ENCODE measurements at places on chromosomes 2 and 18.
A peak's percentile ranks its signal among the peaks of the same experiment; 100 is the strongest.

DNA sequence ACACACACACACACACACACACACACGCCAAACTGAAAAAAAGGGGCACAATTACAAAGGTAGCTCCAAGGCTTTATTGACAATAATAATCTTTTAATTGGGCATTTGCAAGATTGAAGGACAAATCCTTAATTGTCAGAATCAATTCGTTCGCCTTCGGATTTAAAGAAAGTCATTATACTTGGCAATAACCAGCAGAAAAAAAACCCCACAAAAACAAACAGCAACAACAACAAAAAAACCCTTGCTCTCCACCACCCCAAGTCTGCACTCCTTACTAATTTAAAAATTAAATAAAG lies 1.8 kb upstream of the HOXD8 start:
- peak overlapping the region; percentile 95 for H3K4me3 ChIP-seq
- H3K4me1 ChIP-seq = peaks cover 49% of the 10 kb centered on the region
- H3K27me3 ChIP-seq = peaks cover 5% of the 10 kb centered on the region
- peaks cover 22% of the 10 kb centered on the region for H3K36me3 ChIP-seq
- peak overlapping the region; percentile 100 for H3K27ac ChIP-seq
- DNase-seq = no peak

DNA sequence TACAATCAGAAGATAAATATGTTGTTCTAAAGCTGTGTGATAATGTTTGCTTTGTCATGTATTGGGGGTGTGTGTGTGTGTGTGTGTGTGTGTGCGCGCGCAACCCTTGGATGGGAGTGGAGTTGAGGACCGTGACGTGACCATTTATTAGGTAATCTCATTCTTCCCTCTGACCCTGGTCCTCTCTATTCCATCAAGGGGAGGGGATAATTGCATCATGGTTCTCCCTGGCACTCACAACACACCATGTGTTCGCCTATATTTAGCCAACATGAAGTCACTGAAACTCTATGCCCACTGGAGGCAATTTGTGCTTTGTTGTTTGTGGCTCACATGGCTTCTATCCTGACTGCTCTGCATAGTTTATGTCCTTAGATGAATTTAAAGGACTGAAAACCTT lies 79.8 kb upstream of the LRPPRC start:
- no peak for DNase-seq
- H3K4me3 ChIP-seq = no peak overlapping the region
- no peaks in the 10 kb centered on the region for H3K36me3 ChIP-seq
- no peaks in the 10 kb centered on the region for H3K27me3 ChIP-seq
- peaks cover 14% of the 10 kb centered on the region for H3K4me1 ChIP-seq

GRCh38 chr18:49669403-49669802 lies 107.5 kb downstream of the LIPG start:
- H3K27me3 ChIP-seq = peaks cover 20% of the 10 kb centered on the region
- H3K27ac ChIP-seq = no peak overlapping the region
- DNase-seq = no peak
- no peaks in the 10 kb centered on the region for H3K36me3 ChIP-seq
- peaks cover 13% of the 10 kb centered on the region for H3K4me1 ChIP-seq
- H3K4me3 ChIP-seq = no peak overlapping the region

GRCh38 chr2:121966663-121967062 lies 211.2 kb downstream of the TSN start:
- no peaks in the 10 kb centered on the region for H3K36me3 ChIP-seq
- no peak overlapping the region for H3K4me3 ChIP-seq
- no peak overlapping the region for H3K27ac ChIP-seq
- H3K4me1 ChIP-seq = peaks cover 27% of the 10 kb centered on the region
- H3K27me3 ChIP-seq = peaks cover 13% of the 10 kb centered on the region

DNA sequence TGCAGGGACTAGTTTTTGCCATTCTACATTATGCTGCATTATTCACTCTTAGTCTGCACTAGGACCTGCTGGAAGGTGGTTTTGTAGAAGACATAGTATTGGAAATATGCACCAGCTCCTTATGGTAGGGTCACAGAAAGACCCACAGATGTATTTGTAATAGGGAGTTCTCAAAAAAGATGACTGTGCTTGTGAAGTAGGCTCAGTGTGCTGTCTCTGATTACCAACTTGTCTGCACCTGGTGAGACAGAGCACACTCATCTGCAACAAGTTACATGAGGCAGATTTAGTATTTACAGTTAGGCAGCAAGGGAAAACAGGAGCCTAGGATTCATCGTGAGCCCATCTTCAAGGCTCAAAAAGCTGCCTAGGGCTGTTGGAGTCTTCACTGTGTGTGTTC lies 29.4 kb downstream of the RHBDD1 start:
- H3K4me3 ChIP-seq = no peak overlapping the region
- H3K36me3 ChIP-seq = peaks cover 42% of the 10 kb centered on the region
- H3K27ac ChIP-seq = no peak overlapping the region
- peaks cover 3% of the 10 kb centered on the region for H3K27me3 ChIP-seq
- DNase-seq = no peak

DNA sequence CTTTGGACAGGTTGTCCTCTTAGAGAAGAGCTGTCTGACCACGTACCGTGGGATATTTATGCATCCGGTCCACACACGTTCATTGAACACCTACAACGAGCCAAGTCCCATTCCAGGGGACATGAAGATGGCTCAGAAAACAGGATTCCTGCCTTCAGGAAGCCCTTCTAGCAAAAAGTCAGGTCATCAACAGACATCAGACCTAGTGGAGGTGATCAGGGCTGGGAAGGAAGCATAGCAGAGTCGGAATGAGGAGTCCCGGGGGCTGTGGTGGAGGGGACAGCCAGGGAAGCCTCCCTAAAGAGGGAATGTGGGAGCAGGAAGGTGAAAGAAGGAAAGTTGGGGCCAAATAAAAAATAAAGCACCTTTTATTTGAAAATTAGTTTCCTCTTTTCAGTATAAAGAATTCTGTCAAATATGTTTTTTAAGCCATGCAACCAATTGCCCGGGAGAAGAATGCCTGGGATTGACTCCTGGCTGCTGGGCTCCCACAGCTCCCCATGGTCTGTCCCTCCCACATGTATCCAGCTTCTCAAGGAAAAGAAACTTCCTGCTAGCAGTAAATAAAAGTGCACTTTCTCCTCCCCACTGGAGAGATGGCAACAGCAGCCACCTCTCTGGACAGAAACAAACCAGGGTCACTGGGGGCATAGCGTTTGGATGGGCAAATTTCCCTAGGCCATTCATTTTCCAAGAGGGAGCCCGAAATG lies 144.8 kb downstream of the SMAD7 start:
- peaks cover 58% of the 10 kb centered on the region for H3K4me1 ChIP-seq
- H3K27ac ChIP-seq = peak overlapping the region; percentile 67
- peaks cover 9% of the 10 kb centered on the region for H3K27me3 ChIP-seq
- DNase-seq = peak; percentile 1

- H3K4me3 ChIP-seq = no peak overlapping the region
- no peak overlapping the region for H3K27ac ChIP-seq
- H3K36me3 ChIP-seq = no peaks in the 10 kb centered on the region
- H3K4me1 ChIP-seq = peaks cover 9% of the 10 kb centered on the region
- no peaks in the 10 kb centered on the region for H3K27me3 ChIP-seq
These were observed 291.7 kb upstream of the KYNU start for GRCh38 chr2:142585785-142586184.

- H3K27ac ChIP-seq = no peak overlapping the region
- no peak for DNase-seq
- peaks cover under 1% of the 10 kb centered on the region for H3K27me3 ChIP-seq
- no peaks in the 10 kb centered on the region for H3K36me3 ChIP-seq
These were observed 14.4 kb upstream of the SP140L start for GRCh38 chr2:230312638-230313037.

DNA sequence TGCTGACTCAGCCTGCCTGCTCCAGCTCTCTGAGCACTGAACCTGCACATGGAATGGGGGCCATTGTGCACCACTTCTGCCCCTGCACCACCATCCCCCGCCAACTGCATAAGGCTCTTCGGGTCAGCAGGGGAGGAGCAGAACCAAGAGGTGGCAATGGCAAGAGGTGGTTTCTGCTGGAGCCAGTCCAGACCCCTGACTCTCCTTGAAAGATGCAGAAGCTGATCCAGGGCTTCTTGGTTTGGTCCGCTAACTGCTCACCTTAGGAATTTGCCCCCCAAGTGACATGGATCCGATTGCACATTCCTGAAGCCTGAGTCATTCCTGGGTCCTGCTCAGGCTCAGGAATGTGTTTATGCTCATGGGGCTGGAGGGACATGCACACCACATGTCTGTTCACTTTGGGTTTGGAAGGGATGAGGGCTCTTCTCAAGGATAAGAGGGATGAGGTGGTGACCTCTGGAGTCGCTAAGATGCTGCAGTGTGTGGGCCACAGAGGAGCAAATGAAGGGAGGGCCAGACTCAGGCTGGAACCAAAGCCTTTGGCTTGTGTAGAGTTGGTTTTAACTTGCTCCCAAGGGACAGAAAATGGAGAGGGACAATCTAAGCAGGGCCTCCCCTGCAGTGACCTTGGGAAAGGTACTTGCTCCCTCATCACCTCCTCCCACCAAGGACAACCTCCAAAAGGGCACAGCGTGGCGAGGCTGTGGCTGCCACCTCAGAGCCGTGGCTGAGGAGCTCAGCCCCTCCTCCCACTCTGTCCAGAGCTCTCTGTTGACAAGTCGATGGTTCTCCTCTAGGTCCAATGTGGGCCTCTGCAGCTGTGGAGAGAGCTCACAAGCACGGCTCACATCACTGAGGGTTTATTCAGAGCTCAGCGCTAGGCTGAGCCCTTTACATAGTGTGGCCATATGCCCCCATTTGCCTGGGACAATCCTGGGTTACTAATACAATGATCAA lies 66.2 kb downstream of the HS1BP3 start:
- peaks cover 7% of the 10 kb centered on the region for H3K27me3 ChIP-seq
- H3K4me3 ChIP-seq = peak overlapping the region; percentile 28
- peak overlapping the region; percentile 96 for H3K27ac ChIP-seq
- peaks cover 55% of the 10 kb centered on the region for H3K4me1 ChIP-seq
- H3K36me3 ChIP-seq = no peaks in the 10 kb centered on the region

GRCh38 chr2:73264332-73264606 lies 20.0 kb downstream of the FBXO41 start:
- no peak overlapping the region for H3K4me3 ChIP-seq
- no peak overlapping the region for H3K27ac ChIP-seq
- no peak for DNase-seq

GRCh38 chr2:146227152-146228019 lies 1617.4 kb upstream of the ACVR2A start:
- H3K4me3 ChIP-seq = no peak overlapping the region
- peak overlapping the region; percentile 46 for H3K27ac ChIP-seq
- no peaks in the 10 kb centered on the region for H3K27me3 ChIP-seq
- H3K4me1 ChIP-seq = peaks cover 49% of the 10 kb centered on the region
- no peaks in the 10 kb centered on the region for H3K36me3 ChIP-seq

DNA sequence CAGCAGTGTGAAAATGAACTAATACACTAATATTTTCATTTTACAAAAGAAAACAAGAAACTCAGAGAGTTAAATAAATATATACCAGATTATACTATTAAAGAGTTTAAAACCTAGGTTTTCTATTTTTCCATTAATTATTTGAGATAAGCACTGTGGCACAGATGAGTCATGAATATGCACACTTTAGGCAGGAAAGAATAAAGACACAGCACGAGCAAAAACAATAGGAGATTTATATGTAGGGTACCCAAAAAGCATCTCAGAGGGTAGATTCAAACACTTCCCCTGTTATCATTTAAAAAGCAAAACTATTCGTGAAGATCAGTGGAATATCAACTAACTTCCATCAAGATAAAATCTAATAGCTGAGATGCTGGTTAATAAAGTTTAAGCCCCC lies 430.6 kb downstream of the ERBB4 start:
- H3K27ac ChIP-seq = no peak overlapping the region
- no peaks in the 10 kb centered on the region for H3K36me3 ChIP-seq
- DNase-seq = no peak
- H3K27me3 ChIP-seq = peaks cover 5% of the 10 kb centered on the region
- peaks cover 21% of the 10 kb centered on the region for H3K4me1 ChIP-seq
- H3K4me3 ChIP-seq = no peak overlapping the region

GRCh38 chr2:134657650-134658250 lies 61.0 kb downstream of the TMEM163 start:
- no peak for DNase-seq
- H3K27me3 ChIP-seq = peaks cover 3% of the 10 kb centered on the region
- H3K4me1 ChIP-seq = peaks cover 7% of the 10 kb centered on the region
- no peak overlapping the region for H3K27ac ChIP-seq

- H3K27me3 ChIP-seq = peaks cover 34% of the 10 kb centered on the region
- peaks cover 6% of the 10 kb centered on the region for H3K4me1 ChIP-seq
- no peak overlapping the region for H3K4me3 ChIP-seq
These were observed 11.6 kb upstream of the PDIA6 start for GRCh38 chr2:10824191-10824590.

GRCh38 chr2:120265006-120265405 lies 12.4 kb downstream of the RALB start:
- H3K27ac ChIP-seq = no peak overlapping the region
- H3K4me1 ChIP-seq = no peaks in the 10 kb centered on the region
- peaks cover 3% of the 10 kb centered on the region for H3K27me3 ChIP-seq
- peaks cover 14% of the 10 kb centered on the region for H3K36me3 ChIP-seq

GRCh38 chr2:157845081-157845480 lies 31.0 kb downstream of the ACVR1 start:
- H3K4me3 ChIP-seq = no peak overlapping the region
- H3K36me3 ChIP-seq = peaks cover 47% of the 10 kb centered on the region
- H3K27ac ChIP-seq = no peak overlapping the region
- DNase-seq = no peak
- peaks cover 3% of the 10 kb centered on the region for H3K27me3 ChIP-seq

GRCh38 chr2:207283356-207283755 lies 117.6 kb upstream of the KLF7 start:
- no peak overlapping the region for H3K27ac ChIP-seq
- no peaks in the 10 kb centered on the region for H3K27me3 ChIP-seq
- no peak overlapping the region for H3K4me3 ChIP-seq
